ENCODE measurements at places on chromosomes 16 and 17.

- DNase-seq, result no peak
Measured at GRCh38 chr17:64778240-64779097, 116.4 kb upstream of the SMURF2 start.

DNA sequence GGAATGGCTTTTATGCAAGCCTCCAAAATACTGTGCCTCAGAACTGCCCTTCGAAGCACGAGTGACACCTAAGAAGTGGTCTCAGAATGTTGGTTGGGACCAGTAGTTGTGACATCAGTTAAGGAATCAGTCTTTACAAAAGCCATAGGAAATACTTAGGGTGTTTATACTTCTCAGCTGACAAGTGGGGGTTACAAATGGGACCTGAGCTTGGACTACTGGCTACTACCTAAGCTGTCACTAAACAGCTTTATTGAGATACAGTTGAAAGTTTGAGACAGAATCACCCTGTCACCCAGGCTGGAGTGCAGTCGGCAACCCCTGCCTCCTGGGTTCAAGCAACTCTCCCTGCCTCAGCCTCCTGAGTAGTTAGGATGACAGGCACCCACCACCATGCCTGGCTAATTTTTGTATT is 5.0 kb downstream of the RPL19 start:
- no peak for DNase-seq

GRCh38 chr16:57844416-57845030 is 42.2 kb upstream of the KIFC3 start:
- DNase-seq, result no peak

DNA sequence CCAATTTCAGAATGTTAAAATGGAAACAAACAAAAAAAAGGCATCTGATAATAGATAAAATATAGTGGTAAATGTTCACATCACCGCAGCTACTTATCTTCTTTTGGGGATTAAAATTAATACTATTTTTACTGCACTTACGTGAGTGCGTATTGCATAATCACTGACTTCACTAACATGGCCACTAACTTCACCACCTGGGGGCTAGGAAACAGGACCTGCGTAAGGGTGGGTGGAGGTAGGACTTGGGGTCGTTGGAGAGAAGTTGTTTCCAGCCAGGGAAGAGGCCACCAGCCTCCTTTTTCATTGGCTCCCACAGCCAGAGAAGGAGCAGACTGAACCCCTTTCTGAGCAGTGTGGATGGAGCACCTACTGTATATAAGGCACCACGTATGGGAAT is 166.4 kb downstream of the SALL1 start:
- no peak for DNase-seq

DNA sequence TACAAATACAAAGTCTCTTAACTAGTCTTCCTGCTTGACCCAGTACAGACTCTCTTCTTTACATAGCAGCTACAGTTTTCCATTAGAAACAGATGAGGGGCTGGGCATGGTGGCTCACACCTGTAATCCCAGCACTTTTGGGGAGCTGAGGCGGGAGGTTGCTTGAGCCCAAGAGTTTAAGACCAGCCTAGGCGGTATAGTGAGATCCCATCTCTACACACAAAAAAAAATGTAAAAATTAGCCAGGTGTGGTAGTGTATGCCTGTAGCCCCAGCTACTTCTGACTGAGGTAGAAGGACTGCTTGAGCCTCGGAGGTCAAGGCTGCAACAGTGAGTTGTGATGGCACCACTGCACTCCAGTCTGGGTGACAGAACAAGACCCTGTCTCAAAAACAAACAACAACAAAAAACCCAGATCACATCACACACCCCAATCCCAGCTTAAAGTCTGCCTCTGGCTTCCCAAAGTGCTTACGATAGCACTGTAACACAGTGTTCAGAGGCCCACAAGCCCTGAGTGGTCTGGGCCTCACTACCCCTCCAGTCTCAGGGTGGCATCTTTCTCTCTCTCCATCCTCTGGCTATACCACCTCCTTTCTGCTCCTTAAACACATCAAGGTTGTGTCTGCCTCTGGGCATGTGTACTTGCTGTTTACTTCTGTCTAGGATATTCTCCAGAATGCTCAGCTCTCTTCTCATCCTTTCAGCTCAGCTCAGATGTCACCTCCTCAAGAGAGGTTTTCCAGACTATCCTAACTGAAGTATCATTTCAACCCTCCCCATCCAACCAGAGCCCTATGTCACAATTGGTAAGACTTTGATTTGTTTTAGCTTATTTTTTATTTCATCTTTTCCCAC is 4.0 kb downstream of the MMD start:
- DNase-seq, result no peak

DNA sequence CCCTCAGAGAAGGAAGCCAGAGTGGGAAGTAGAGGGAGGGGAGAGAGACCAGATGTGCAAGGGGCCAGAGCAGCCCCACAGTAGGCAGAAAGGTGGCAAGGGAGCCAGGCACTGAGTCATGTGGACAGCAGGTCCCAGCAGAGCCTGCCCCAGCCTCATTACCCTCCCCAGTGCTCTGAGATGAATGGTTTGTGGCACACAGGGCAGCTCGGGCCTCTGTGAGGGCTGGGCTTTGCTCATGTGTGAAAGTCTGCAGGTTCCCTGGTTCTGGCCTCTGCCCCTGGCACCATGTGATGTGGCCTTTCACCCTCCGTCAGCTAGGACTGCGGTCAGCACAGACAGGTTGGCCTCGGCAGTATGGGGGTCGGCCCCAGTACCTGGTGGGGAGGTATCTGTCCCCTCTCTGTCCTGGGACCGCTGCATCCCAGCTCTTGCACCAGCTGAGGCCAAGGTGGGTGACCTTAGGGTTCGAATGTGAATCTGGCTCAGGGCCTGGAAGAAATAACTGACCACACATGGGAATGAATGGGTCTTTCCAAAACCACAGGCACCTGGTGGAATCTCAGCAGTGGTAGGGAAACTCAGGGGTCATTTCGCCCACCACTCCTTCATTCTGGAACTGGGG is 8.9 kb downstream of the LRRC75A start:
- no peak for DNase-seq

- no peak for DNase-seq
Measured at GRCh38 chr16:69273009-69273408, 38.1 kb upstream of the VPS4A start.

GRCh38 chr16:66524601-66525164 is 25.2 kb downstream of the TK2 start:
- DNase-seq, result no peak

Measured in HepG2 (cell line).